Calu3 (cell line): ENCODE measurements at places on chromosomes 12 and 14.
A peak's percentile ranks its signal among the peaks of the same experiment; 100 is the strongest.

DNA sequence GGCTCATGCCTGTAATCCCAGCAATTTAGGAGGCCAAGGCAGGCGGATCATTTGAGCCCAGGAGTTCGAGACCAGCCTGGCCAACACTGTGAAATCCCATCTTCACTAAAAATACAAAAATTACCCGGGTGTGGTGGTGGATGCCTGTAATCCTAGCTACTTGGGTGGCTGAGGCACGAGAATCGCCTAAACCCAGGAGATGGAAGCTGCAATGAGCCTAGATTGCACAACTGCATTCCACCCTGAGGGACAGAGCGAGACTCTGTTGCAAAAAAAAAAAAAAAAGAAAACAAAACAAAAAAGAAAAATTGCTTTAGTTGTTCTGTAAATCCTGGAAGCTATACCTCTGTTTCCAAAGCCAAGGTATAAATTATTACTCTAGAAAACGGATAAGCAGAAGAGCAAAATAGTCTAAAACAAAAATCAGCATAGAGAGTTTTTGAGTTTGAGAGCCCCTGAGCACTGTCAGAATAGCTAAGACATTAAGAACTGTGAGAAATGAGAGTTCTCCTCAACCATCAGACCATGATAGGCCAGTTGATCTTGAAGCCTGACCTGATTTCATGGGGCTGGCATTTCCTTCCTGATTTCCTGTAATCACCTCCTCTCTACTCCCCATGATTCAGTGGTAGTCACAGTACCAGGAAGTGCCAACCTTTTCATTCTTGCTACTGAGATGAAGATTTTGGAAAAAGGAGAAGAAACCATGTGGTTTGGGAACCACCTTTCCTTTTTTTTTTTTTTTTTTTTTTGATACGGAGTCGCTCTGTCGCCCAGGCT is 31.7 kb downstream of the ATP2A2 start:
- peak; percentile 23 for DNase-seq
- peak overlapping the region; percentile 75 for H3K27ac ChIP-seq
- H3K4me1 ChIP-seq: peaks cover 59% of the 10 kb centered on the region
- H3K27me3 ChIP-seq: no peaks in the 10 kb centered on the region

DNA sequence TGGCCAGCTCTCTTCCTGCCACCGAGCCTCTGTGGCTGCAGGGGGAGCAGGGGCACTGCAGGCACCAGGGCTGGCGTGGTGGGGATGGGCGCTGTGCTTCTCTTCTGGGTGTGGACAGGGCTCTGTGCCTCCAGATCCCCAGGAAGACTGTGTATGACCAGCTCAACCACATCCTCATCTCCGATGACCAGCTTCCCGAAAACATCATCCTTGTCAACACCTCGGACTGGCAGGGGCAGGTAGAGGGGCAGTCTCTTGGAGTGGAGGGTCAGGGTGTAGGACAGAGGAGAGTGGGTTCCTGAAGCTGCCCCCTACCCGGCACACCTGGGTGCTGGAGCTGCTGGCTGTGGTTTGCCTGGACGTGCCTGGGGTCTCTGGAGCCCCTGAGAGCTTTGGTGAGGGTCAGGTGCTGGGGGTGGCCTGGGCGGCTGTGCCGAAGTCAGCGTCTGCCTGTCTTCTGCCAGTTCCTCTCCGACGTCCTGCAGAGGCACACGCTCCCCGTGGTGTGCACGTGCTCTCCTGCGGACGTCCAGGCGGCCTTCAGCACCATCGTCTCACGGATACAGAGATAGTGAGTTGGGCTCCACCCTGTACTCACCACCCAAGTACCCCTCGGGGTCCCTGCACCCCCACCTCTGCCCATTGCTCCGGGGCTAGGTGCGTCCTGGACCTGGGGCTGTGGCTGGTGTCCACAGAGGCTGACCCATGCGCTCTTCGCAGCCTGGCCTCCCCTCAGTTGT is 15.8 kb upstream of the TEX22 start:
- no peak overlapping the region for H3K4me3 ChIP-seq
- no peak for DNase-seq
- H3K27me3 ChIP-seq: no peaks in the 10 kb centered on the region

DNA sequence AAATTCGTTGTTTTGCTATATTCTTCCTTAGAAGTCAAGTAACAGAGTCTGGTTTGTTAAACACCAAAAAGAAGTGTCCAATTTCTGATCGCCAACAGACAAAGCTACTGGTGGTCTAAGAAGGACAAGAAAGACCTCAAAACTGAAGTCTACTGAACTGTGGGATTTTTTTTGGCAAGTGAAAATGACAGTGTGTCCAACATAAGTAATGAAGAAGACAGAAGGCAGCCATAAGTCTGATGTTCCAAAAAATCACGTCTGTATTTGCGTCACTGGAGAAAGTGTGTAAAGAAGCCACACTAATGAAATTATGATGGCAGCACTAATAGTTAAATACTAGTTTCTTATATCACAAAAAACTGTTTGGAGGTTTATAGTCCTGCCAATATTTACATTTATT is 32.6 kb downstream of the WASHC3 start:
- H3K4me3 ChIP-seq: no peak overlapping the region
- no peak overlapping the region for H3K27ac ChIP-seq
- no peaks in the 10 kb centered on the region for H3K27me3 ChIP-seq
- no peaks in the 10 kb centered on the region for H3K4me1 ChIP-seq

- H3K27me3 ChIP-seq: no peaks in the 10 kb centered on the region
- H3K27ac ChIP-seq: peak overlapping the region; percentile 28
- H3K4me1 ChIP-seq: peaks cover 25% of the 10 kb centered on the region
- no peaks in the 10 kb centered on the region for H3K36me3 ChIP-seq
- no peak overlapping the region for H3K4me3 ChIP-seq
These were observed 271.4 kb downstream of the DUSP6 start for GRCh38 chr12:89080793-89081465.

- no peak overlapping the region for H3K4me3 ChIP-seq
- no peak for DNase-seq
- H3K4me1 ChIP-seq: peaks cover 18% of the 10 kb centered on the region
- no peak overlapping the region for H3K27ac ChIP-seq
- peaks cover 38% of the 10 kb centered on the region for H3K27me3 ChIP-seq
These were observed 114.6 kb upstream of the MED13L start for GRCh38 chr12:116392061-116392460.

DNA sequence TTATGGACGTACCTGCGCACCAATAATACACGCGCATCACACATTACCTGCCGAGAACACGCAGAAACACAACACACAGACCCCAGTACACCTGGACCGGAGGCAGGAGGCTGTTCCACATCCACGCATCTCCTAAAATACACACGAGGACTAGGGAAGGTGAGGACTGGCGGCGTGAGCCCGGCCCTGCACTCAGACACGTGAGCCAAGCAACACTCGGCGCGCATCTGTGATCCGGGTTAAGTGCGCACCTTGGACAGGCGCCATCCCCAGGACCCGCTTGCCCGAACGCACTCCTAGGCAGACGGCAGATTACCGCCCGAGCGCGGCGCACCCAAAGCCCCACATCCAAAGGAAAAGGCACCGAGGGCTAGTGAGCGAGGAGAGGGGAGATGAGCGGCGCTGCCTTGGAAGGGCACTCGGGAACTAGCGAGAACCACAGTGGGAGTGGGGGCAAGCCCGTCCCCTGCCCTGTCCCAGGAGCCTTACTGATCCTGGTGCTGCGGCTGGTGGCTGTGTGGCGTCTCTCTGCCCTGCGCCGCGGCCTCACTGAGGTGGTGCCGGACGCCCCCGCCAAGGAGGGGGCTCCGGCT is 417 bp downstream of the GLS2 start:
- H3K36me3 ChIP-seq: peaks cover 22% of the 10 kb centered on the region
- H3K4me1 ChIP-seq: peaks cover 18% of the 10 kb centered on the region
- peak overlapping the region; percentile 98 for H3K4me3 ChIP-seq
- peak; percentile 58 for DNase-seq
- peaks cover 45% of the 10 kb centered on the region for H3K27me3 ChIP-seq
- peak overlapping the region; percentile 83 for H3K27ac ChIP-seq

GRCh38 chr14:101587441-101587911 is 26.2 kb downstream of the DIO3 start:
- no peak for DNase-seq
- no peaks in the 10 kb centered on the region for H3K4me1 ChIP-seq
- peaks cover 84% of the 10 kb centered on the region for H3K27me3 ChIP-seq
- H3K4me3 ChIP-seq: no peak overlapping the region

DNA sequence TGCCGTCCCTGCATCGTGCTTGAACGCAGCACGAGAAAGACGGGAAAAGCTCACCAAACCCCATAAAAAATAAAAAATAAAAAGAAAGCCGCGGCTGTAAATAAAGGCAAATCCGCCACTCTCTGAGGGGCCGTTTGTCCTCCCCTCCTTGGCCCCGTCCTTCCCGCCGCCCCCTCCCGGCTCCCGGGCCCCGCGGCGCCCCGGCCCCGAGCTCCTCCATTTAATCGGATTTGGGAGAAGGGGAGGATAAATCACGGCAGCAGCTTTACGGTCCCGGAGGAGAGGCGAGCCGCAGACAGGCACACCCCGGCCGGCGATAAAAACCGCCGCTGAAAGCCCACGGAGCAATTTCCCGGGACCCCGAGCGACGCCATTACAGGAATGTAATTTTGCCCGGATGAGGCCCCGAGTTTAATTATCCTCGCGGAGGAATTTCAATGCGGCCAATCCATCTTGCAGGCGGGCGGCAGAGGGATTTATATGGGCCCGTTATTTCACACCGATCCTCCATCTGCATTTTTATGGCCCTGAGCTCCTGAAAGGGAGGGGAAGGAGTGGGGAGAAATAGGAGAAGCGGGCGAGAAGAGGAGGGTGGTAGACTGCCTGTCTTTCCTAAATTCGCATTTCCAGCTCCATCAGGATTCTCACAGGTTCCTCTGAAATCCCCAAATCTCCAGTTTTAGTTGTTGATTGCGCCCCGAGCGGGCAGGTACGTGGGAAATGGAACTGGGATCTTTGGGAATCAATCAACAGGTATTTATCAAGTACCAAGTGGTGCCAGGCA is 1.3 kb upstream of the ATP5MC2 start:
- H3K4me1 ChIP-seq: no peaks in the 10 kb centered on the region
- H3K4me3 ChIP-seq: peak overlapping the region; percentile 92
- no peak for DNase-seq
- H3K27me3 ChIP-seq: peaks cover 36% of the 10 kb centered on the region
- no peak overlapping the region for H3K27ac ChIP-seq

GRCh38 chr12:52872644-52873389 is 24.0 kb upstream of the KRT78 start:
- peaks cover 17% of the 10 kb centered on the region for H3K36me3 ChIP-seq
- no peaks in the 10 kb centered on the region for H3K27me3 ChIP-seq
- H3K4me1 ChIP-seq: peaks cover 79% of the 10 kb centered on the region
- no peak for DNase-seq

- no peak overlapping the region for H3K27ac ChIP-seq
- peaks cover 19% of the 10 kb centered on the region for H3K4me1 ChIP-seq
- H3K4me3 ChIP-seq: no peak overlapping the region
These were observed 59.7 kb upstream of the MAX start for GRCh38 chr14:65162031-65162430.

DNA sequence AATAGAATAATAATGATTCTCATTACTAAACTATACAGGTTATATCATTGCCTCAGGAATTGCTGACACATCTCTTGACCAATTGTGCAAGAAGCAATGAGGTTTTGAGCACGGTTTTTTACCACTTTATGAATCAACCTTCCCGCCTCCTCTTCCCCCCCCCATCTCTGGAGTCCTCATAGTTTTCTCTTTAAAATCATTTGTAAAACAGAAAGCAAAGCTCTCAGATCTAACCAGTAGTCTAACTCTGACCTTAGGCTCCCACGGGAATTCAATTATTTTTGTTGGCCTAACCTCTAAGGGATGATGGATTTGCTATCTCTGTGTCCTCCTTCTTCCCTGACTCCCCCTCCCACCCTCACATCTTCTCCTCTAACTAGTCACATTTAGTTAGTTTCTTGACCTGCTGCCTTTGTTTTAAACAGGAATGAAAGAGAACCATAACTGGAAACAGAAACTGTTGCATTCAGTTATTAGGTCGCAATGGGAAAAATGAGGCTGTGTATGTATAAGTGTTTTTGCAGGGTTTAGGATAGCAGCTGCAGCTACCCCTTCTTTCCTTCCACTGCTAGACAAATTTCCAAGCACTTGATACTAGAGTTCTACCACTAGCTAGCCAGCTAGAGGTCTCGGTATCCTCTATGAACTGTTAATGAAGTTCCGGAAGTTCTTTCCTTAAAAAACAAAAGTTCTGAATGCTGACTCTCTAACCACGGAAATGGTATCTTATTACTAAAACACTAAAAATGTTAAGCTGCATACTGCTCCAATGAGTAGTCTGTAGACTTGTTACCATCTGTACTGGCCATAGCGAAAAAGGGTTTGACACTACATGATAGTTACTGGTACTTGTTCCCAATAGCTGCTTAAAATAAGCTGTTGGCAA is 65.4 kb downstream of the TAOK3 start:
- no peak overlapping the region for H3K4me3 ChIP-seq
- H3K27ac ChIP-seq: no peak overlapping the region
- DNase-seq: no peak

DNA sequence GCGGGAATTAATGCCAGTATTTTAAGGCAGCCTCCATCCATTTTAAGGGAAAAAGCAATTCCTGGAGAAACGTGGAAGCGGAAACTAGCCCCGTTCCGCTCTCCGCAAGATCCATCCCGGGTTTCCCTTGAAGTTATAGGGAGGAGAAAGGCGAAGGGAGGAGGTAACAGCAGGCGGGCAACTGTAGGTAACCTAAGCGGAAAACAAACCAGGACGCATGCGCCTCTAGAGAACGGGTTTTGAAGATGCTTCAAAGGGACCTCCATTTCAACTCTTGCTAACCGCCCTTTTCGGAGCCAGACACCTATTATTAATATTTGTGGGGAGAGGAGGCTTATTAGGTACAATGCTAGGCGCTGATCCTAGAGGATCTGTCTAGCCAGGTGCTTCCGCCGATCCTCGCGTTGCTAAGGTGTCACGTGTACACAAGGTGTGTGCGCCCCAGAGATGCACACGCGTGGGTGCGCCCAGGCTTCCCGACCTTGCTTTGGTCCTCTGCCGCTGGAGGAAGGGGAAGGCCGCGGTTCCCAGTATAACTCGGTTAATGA is 6.2 kb downstream of the TBX5 start:
- H3K4me1 ChIP-seq: no peaks in the 10 kb centered on the region
- no peaks in the 10 kb centered on the region for H3K36me3 ChIP-seq
- no peak for DNase-seq
- H3K4me3 ChIP-seq: no peak overlapping the region

DNA sequence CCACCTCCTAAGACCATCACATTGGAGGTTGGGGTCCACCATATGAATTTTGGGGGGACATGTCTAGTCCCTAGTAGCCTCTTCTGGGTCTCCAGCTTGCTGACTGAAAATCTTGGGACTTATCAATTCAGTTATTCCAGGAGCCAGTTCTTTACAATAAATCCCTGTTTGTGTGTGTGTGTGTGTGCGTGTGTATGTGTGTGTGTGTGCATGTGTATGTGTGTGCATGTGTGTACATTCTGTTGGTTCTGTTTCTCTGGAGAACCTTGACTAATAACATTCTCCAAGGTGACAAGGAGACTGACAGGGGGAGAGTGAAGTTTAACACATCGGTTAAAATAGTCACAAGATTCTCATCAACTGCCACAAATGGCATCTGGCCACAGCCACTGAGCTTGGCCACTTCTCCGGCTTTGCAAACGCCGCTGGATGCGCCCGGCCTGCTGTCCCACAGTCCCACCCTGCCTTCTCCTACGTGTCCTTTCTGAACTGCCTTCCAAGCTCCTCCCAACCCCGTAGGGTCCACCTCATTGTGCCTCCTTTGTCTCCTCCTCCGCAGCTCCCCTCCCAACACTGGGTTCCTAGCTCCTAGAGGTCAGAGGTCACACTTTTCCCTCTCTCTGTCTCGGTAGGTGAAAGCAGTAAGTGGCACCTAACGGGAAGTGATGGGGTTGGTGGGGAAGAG is 88.1 kb upstream of the DIO3 start:
- H3K27me3 ChIP-seq: no peaks in the 10 kb centered on the region
- DNase-seq: no peak
- H3K27ac ChIP-seq: no peak overlapping the region
- H3K4me1 ChIP-seq: peaks cover 35% of the 10 kb centered on the region
- no peak overlapping the region for H3K4me3 ChIP-seq
- peaks cover 32% of the 10 kb centered on the region for H3K36me3 ChIP-seq
